ENCODE measurements at places on chromosomes 16 and 17. TPM values are rescaled to one million over a fixed set of nuclear protein-coding genes. Genes with fewer than 3 reads are reported as not detected.

DNA sequence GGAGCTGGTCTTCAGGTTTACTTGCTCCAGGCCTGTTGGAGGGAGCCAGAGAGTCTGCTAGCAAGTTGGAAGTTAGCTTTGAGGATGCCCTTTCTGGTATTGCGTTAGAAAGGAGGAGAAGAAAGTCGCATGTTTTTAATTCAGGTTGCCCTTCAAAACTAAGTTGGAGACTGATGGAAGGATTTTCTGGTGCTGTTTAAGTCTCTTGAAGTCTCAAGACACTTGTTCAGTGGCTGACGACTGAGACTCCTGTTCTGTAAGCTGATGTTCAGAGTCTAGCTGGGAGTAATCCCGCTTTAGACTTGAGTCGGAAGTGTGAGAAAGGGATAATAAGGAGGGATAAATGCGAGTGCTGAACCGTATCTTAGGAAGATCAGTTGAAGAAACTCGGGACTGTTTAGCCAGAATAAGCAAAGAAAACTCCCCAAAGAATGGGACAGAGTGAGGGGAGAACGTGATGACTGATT lies 740 bp downstream of the AATF start:
- no peak for DNase-seq

GRCh38 chr17:17751489-17752088 lies 70.3 kb downstream of the RAI1 start:
- no peak for DNase-seq

DNA sequence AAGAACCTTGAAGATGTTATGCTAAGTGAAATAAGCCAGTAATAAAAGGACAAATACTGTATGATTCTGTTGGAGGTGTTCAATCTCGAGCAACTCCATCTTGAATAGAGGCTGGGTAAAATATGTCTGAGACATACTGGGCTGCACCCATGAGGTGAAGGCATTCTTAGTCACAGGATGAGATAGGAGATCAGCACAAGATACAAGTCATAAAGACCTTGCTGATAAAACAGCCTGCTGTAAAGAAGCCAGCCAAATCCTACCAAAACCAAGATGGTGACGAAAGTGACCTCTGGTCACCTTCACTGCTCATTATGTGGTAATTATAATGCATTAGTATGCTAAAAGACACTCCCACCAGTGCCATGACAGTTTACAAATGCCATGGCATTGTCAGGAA lies 98.1 kb downstream of the RGS9 start:
- no peak for DNase-seq

DNA sequence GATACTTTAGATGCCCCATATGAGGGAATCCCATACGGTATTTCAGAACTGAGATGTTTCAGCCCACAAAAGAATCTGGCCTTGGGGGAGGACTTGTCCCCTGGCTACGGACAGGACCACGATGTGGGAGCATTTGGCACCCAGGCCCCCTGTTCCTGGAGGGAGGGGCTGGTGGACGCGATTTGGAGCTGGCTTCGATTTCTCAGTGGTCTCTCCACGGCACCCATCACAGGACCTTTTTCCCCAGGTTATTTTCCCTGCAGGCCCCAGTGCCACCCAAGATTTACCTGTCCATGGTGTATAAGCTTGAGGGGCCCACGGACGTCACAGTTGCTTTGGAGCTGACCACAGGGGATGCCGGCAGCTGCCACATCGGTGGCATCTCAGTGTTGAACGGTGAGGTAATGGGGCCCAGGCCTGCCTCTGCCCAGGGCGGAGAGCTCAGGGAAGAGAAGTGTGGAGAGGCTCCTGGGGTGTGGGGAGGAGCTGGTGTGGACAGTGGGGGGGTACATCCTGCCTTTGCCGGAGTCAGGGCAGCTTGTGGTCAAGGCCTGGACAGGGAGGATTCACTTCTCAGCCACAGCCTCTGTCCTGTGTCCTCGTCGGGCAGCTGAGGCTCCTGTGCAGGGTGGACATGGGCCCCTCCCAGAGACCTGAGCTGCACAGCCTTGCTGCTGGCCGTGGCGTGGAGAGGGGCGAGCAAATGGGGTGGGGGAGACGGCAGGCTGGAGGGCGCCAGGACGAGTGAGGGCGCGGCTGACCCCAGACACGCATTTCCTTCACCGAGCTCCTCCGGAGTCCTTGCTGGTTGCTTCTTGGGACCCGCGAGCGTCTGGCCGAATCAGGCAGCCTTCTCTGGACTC lies 9.9 kb downstream of the ENGASE start:
- DNase-seq, result peak; percentile 35

SLC43A2 gene
- 4.2 TPM for total RNA-seq

SLC47A1 gene
- total RNA-seq, result 3.7 TPM
